ENCODE measurements at places on chromosomes 7 and 10.

DNA sequence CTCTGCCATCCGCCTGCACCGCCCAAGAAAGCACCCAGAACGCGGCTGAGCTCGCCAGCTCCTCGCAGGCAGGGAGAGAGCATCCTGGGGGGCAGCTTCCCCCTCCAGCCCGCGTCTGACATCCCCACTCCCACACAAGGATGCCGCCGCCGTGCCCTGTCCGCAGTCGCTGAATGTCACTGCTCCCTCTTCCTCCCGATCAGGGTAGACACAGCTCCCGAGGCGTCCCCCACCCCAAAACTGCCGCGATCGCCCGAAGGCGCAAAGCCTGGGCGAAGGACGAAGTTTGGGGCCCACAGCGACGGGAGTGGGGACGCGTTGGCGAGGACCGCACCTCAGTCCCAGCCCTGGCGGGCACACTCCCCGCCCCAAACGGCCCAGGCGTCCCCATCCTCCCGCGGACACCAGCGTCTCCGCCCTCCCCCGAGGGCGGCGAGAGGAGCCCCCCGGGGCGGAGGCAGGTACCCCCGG, 1.5 kb upstream of the KAT6B start:
- DNase-seq, result no peak

DNA sequence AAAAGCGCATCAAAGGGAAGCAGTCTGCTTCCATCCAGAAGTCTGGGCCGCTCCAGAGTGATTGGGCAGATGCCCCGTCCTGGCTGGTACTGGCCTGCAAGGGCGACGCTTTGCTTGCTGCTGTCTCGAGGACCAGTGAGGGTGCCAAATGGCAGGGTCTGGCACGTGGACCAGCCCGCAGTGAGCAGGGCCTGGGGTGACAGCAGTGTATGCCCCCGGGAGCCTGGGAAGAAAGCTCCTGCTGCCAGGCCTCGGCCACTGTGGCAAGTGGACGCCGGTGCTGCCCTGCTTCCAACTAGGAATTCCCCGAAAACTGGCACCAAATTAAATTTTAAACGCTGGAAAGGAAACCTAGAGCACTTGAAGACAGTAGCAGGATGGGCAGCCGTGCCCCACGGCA, 357.0 kb upstream of the MKI67 start:
- DNase-seq, result no peak

- DNase-seq, result no peak
Observed at GRCh38 chr7:102966465-102966864, 53.7 kb downstream of the LRRC17 start.

GRCh38 chr7:27097686-27098577, 2.1 kb upstream of the HOXA1 start:
- no peak for DNase-seq

GRCh38 chr7:47000561-47000960, 581.4 kb downstream of the TNS3 start:
- DNase-seq, result no peak

- no peak for DNase-seq
Observed at GRCh38 chr10:91050371-91051034, 129.6 kb upstream of the ANKRD1 start.

- no peak for DNase-seq
Observed at GRCh38 chr7:37796138-37796775, 52.1 kb upstream of the NME8 start.

GRCh38 chr10:128859738-128860386, 607.2 kb upstream of the MGMT start:
- no peak for DNase-seq

Data from NCI-H446 (cell line).